Activated naive CD4-positive, alpha-beta T cell treated with anti-CD3 and anti-CD28 coated beads, Interleukin-2, amount 50 U/mL, for 16 hours (primary cell): ENCODE measurements at places on chromosomes 6 and 20.

DNA sequence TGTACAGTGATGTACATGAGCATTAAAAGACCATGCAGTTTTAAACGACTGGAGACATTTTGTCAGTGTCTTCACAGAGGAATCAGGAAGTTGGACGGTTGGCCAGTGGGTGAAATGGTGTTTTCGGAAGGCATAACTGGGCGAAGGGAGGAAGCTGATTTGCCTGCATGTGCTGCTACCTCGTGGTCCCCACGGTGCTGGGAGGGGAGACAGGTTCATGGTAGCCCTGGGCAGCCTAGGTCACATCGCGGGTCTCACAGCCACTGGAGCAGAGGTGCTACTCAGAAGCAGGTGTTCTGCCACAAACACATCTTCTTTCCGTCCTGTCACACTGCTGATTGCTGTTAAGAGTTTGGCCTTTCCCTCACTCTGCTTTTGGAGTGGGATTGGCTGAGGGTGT lies 35.2 kb downstream of the HIVEP1 start:
- no peak for DNase-seq

GRCh38 chr6:12968839-12969558 lies 252.4 kb downstream of the PHACTR1 start:
- no peak for DNase-seq

DNA sequence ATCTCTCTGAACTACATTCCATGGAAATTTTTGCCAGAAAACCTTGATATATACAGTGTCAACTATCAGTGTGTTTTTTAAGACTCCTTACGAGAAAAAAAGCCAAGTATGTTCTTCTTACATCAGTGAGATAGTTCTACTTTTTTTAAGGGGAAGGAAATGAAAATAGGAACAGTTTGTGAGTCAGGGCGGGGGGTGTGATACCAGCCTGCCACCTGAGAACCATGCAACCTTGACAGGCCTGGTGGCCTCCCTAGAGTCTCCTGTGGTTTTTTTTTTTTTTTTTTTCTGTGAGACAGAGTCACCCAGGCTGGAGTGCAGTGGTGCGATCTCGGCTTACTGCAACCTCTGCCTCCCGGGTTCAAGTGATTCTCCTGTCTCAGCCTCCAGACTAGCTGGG lies 96.3 kb upstream of the GCM1 start:
- peak; percentile 28 for DNase-seq

GRCh38 chr6:7785243-7786035 lies 59.5 kb downstream of the BMP6 start:
- DNase-seq, result no peak

- peak; percentile 39 for DNase-seq
Observed at GRCh38 chr6:142943711-142944123, 1.3 kb downstream of the HIVEP2 start.

GRCh38 chr6:17035257-17036064 lies 66.4 kb upstream of the STMND1 start:
- DNase-seq, result no peak

GRCh38 chr20:33237989-33238388 lies 2.2 kb downstream of the BPIFA1 start:
- no peak for DNase-seq

DNA sequence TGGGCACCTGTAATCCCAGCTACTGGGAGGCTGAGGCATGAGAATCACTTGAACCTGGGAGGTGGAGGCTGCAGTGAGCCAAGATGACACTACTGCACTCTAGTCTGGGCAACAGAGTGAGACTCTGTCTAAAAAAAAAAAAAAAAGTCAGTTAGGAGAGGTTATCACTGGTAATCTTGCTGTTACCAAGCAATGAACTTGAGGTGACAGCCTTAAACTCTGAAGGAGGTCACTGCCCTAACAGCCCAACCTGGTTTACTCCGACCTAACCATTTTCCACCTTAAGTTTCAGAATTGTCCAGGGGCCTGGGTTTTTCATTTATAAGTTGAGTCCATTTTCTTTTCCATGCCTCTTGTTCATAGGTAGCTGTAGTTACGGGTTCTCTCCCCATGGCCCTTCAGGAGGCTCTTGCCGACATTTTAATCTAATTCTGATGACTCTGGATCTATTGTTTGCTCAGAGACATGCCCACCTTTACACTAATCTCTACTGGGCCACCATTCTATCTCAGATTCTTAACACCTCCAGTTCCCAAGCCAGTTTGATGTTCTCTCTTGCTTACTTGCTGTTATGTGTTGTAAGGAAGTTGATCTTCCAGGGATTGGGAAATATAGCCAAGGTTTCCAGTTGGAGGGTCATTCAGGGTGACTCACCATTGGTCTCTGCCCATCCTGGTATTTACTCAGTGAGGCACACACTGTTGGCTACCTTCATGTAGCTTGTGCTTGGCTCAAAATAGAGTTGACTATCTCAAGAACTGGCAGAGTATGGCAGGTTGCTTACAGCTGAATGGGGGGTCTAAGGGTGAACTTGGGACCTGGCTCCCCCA lies 29.1 kb downstream of the SHLD1 start:
- DNase-seq, result no peak

DNA sequence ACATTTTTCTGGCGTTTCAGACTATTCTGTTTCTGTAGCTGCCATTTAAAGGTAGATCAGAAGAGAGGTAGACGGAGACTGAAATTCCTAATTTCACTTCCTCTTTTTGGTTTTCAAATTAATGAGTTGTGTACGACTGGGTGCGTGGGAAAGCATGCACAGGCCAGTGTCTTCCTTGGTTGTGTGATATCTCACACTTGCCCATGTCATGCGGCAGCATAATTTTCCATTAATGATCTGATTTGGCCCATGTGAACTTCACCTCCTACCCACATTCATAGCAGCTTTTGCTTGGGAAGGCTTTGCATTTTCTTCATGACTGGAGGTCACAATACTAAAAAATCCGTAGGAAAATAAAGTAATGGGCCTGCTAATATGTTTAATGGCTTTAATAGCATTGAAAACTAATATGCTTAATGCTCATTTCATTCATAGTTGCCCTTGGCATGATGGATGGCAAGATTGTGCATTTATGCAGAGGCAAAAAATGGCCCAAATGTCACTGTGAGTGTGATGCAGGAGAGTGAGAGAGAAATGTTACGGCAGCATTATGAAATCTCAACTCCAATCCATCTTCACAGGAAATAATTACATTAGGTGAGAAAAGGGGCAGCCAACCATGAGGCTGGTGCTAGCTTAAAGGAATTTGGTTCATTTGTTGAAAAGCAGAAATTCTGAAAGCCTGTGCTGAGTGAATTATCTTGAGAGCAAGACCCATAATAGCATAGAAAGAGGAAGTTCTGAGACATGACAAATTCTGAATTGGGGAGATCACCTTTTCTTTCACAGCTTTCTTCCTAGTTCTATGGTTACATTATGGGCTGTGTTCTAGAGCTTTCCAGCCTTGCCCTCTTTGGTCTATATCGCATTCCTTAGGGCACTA lies 69.0 kb upstream of the UST start:
- no peak for DNase-seq

GRCh38 chr6:107185391-107185970 lies 70.2 kb upstream of the BEND3 start:
- no peak for DNase-seq

GRCh38 chr6:2546901-2547300 lies 203.8 kb downstream of the MYLK4 start:
- no peak for DNase-seq

- no peak for DNase-seq
Observed at GRCh38 chr20:57287007-57287880, 20.8 kb upstream of the BMP7 start.

DNA sequence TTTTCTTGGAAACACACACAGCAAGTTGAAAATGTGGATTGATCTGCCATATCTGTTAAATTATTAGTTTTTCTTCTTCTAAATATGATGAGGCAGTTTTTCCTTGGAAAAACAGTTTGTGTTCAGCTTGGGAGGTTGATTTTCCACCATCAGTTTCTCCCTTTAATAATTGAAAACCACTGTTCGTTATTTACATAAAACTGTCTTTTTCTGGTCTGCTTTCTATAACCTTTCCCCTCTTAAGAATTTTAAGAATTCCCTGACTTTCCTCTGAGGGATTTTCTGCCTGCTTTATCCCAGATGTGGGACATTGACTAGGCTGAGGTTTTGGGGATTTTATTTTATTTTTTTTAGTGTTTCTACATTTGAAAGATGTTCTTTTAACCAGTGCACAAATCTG lies 27.2 kb downstream of the DSE start:
- no peak for DNase-seq

DNA sequence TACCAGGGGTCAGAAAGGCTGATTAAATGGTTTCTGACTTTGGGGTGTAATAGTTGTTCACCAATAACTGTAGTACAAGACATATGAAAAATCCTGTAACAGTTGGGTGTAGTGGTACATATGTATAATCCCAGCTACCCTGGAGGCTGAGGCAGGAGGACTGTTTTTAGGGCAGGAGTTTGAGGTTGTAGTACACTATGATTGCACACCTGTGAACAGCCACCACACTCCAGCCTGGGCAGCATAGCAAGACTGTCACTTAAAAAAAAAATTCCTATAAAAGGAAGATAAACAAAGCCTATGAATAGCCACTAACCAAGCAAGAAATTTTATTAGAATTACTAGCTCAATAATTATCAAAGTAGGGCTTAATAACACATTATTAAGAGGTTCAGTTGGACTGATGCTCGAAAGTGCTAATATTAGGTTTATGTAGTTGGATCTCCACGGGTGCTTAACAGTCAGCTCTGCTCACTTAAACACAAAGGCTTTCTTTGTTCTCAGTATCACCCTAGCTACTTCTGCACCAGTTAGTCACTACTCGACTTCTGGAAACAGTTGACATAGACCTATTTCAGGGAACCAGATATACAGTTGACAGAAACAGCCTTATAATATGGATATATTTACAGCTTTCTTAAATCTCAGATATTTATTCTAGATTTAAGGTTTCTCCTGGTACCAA lies 113.0 kb downstream of the MTFR2 start:
- no peak for DNase-seq

DNA sequence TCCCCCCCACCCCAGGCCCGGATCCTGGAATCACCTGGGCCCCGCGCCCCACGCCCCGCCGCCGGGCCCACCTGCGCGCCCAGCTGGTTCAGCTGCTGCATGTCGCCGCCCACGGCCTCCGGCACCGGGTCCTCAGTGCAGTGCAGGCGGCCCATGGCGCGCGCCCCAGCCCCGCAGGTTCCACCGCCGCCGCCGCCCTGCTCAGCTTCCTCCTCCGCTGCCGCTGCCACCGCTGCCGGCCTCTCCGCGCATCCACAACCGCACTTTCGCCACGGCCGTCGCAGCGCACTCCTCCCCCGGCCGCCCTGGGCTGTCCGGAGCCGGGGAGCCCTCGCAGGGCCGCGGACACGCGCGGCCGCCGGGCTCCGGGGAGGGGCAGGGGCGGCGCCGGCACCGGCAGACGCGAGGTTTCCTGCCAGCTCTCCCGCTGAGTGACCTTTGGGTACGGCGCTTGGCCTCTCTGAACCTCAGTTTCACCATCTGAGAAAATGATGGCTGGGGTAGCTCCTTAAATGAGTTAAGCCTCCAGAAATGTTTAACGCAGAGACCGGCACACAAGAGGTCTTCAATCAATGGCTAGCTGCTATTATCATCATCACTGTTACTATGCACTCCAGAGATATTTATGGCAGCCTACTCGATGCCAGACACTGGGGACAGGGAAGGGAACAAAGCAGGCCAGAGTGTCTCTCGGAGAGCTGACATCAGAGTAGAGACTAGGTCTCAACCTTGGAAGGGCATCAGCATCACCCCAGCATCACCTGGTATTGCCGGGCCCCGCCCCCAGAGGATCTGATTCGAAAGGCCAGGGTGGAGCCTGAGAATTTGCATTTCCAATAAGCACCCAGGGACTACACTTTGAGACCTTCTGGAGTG lies at the start of gene COMMD7:
Gene COMMD7, minus strand, starts transcription at position 231 of the 876 bp plus-strand sequence. Its CDS starts 76 bp downstream, at position 155.
- DNase-seq, result peak; percentile 77

- no peak for DNase-seq
Observed at GRCh38 chr20:53636540-53637097, 43.0 kb upstream of the ZNF217 start.

DNA sequence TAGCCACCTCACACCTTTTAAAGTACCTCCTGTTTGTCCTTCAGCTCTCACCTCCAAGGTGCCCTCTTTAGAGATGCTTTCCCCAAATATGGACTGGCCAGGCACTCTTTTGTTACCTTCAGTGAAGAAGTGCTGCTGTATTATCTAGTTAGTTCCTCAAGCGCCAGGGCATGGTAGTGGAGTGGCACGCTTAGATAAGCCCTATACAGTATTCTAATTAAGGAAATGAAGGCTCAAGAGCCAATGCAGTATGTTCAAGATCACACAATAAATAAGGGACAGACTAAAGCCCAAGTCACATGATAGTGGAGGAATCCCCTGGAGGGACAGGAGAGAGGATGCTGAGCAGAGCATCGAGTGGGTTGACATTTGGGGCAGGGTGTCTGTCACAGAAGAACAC lies 28.5 kb upstream of the GFOD1 start:
- no peak for DNase-seq

DNA sequence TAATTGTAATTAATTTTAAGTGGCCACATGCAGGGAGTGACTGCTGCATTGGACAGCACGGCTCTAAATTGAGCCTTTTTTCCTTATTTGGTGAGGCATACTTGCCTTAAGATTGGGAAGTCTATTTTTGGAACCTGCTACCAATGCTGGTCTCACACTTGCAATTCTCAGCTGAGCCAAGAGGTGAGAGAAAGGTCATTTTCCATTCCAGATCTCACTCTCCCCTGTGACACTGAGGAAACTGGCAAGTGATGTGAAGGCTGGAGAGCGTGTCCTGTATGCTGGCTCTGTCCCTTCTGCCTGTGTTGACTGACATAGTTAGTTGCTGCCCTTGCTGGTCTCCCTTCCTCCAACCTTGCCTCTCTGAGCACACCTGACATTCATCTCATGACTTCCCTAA lies 735 bp upstream of the MOG start:
- DNase-seq, result no peak

DNA sequence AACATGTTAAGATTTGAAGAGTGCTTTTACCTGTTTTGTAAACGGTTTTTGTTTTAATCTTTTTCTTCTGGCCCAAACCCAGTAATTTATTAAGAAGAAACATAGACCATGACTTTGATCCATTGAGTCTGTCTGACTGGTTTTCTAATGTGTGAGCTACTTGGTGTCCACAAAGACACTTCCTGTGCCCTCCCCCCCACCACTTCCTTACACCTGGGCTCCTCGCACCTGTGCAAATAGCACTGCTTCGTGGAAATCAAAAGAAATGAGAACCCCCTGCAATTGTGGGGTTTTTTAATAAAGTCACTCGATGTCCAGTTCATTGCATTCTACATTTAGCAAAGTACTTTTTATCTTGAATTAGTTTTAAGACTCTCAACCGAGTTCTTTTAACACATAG lies 65.5 kb downstream of the SMOC2 start:
- no peak for DNase-seq

GRCh38 chr20:60727425-60727824 lies 524.6 kb upstream of the CDH4 start:
- no peak for DNase-seq

GRCh38 chr6:12286373-12287110 lies 3.6 kb upstream of the EDN1 start:
- no peak for DNase-seq
